AG10803 (cell line): ENCODE measurements at places on chromosomes 11 and 22.

GRCh38 chr11:112977755-112978154 lies 16.5 kb downstream of the NCAM1 start:
- peak; percentile 83 for DNase-seq

GRCh38 chr22:40179526-40179925 lies 1.8 kb downstream of the TNRC6B start:
- no peak for DNase-seq

DNA sequence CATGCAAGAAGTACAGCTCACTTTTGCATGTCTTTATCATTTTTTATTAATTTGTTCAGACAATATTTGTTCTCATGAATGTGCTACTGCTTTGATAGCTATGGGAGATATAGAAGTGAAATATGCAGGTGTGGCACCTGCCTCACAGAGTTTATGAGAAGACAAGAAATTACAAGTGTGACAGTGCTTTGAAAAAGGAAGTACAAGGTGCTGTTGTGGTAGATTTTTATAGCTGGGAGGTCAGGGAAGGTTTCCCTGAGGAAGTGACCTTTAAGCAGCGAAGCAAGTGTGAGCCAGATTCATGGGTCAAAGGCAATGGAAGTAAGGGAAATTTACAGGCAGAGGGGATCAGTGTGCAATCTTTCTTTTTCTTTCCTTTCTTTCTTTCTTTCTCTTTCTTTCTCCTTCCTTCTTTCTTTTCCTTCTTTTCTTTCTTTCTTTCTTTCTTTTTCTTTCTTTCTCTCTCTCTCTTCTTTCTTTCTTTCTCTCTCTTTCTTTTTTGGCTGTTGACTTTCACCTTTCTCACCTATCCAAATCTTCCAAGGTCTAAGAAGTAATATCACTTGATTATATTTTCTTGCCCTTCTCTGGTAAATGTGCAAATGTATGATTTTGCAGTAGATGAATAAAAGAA lies 6.4 kb upstream of the BMAL1 start:
- DNase-seq, result no peak

DNA sequence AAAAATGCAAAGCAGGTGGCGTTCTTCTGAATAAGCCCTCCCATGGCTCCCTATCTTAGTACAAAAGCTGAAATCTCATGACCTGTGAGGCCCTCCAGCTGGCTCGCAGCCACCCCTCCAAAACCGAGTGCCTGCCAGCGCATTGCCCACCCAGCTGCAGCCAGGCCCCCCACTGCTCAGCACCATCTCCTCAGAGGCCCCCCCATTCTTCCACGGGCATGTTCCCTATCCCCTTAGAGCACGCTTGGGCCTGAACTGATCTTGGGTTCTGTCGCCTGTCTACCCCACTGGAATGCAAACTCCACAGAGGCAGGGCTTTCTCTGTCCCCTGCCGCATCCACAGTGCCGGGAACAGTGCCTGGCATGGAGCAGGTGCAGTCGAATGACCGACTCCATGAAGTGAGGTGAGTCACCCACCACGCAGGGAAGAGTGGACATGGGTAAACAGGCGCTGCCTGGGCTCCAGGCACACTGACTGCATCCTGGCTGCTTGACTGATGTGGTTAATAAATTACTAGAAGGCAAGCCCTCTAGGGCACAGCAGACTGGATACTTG lies 11.3 kb upstream of the EFCAB6 start:
- no peak for DNase-seq

DNA sequence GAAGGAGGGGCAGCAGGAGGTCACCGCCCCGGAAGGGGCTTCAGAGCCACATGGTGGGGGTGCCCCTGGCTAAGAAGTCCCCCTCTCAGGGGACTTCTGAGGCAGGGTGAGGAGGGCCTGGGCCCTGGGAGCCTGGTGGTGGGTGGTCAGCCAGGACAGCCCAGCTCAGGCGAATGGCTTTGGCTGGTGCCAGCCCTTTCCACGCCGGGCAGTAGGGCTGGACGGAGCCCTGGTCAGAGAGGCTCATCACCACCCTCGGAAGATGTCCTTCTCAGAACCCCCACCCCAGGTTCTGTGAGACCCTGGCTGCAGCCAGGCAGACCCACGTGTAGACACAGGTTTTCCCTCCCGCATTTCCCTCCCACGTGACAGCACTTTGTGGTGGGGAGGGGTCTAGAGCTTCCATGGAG lies 35.9 kb downstream of the OSBPL5 start:
- DNase-seq, result no peak

DNA sequence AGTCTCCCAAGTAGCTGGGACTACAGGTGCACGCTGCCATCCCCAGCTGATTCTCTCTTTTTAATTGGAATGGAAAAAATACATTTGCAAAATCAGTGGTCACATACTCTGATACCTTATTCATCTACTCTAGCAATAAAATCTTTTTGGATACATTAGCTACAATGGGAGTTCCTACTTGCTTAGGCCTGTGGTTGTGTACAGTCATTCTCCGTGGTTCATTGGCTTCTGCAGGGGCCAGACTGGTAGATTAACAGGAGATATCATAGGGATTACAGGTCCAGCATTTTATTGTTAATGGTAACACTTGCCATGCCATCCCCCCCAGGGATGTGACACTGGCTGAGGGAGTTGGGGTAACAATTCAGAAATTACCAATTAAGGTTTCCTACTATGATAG lies 140.0 kb downstream of the ADAMTS15 start:
- no peak for DNase-seq

- no peak for DNase-seq
Measured at GRCh38 chr11:13015753-13016152, 6.6 kb downstream of the RASSF10 start.

DNA sequence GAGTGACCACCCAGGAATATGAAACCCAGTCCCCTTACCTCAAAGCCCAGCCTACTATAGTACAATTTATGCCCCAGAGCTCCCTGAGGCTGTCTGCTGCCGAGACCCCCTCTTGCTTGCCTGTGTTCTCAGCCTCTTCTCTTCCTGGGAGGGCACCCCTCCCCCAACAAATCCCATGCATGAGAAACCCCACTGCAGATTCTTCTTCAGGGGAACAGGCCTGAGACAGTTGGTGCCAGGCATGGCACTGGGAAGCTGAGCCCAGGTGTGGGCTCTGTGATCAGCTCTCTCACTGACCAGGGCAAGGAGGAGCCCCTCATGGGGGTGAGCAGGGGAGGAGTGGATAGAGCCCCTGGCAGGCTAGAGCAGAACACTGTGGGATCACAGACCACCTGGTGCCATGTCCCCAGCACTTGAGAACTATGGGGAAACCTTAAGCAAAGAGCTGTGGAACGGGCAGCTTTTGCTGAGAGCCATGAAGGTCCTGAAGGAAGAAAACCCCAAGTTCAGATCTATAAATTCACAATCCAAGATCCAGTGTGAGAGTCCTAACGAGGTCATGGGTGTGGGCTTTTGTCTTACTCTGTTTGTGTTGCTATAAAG lies 46.5 kb upstream of the TH start:
- no peak for DNase-seq

- peak; percentile 74 for DNase-seq
Measured at GRCh38 chr11:47523490-47524225, 29.3 kb downstream of the CELF1 start.

- DNase-seq, result no peak
Measured at GRCh38 chr11:119236490-119236889, 30.4 kb downstream of the CBL start.

- DNase-seq, result peak; percentile 43
Measured at GRCh38 chr22:26576026-26576680, 13.8 kb downstream of the TPST2 start.

DNA sequence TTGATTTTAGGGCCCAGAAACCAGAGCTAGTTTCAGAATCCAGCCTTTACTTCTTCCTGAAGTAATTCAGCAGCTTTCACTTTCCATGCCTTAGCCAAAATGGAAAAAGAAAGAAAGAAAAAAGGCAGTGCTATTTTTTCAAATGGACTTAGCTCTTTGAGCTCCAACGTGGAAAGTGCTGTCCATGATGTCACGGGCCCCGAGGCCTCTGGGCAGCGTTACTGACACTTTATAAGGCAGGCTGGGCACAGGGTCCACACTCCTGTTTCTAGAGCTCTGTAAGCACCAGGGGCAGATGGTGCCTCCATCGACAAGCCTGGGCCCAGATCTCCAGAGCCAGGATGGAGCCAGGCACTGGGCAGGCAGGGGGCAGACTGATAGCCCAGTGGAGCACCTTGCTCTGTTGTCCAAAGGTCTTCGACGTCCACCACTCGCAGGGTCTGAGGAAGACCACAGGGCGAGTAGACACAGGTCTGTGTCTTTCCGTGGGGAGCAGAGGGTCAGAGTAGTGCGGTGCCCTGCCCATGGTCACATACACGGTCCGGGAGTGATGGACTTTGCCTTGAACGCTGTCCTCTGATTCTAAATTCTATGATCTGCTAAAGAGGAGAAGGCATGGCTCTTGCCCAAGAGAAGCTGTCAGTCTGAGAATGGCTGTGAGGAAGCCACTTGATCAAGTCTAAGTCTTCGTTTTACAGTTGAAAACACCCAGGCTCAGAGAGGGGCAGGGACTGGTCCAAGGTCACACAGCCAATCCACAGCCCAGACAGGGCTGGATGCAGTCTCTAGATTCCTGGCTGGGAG lies 22.0 kb upstream of the WNT11 start:
- DNase-seq, result no peak

DNA sequence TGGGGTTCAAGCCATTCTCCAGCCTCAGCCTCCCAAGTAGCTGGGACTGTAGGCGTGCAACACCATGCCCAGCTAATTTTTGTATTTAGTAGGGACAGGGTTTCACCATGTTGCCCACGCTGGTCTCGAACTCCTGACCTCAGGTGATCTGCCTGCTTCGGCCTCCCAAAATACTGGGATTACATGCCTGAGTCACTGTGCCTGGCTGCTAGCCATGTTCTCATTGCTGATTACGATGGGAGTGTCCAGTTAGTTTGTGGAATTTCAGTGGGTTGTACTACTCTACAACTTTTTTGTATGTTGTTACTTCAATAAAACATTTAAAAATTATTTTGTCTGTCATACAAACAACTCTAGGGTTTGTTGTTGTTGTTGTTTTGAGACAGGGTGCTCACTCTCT lies 4.8 kb upstream of the VPS11 start:
- peak; percentile 57 for DNase-seq

DNA sequence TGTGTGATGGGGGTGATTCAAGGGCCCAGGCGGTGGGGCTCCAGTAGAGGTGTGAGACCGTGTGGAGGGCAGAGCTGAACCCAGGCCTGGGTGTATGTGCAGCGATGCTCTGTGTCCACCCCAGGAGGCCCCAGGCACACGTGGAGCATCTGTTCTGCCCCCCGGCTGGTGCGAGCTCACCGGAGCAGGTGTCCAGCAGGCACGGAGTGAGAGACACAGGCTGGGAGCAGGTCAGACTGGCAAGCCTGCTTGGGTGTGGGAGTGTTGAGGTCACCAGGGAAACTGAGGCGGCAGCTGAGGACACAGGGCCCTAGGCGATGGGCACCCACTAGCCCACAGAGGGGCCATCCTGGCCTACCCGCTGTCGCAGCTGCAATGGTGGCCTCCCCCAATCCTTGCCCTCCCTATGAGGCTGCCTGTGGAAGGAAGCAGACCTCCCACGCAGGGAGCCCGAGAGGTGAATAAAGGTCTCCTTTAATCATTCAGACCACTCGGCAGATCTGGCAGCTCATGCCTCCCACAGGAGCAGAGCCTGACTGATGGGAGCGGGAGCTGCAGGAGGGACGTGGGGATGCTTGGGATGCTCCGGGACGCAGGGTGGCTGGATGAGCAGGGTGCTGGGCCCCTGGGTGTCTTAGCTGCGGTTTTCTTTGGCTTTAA lies 1165.1 kb downstream of the BRD1 start:
- no peak for DNase-seq

- DNase-seq, result peak; percentile 72
Measured at GRCh38 chr11:78946945-78947902, 372.6 kb upstream of the NARS2 start.

GRCh38 chr11:116598036-116598435 lies 174.8 kb downstream of the BUD13 start:
- no peak for DNase-seq
